ENCODE measurements at places on chromosomes 7 and 10. TPM values are rescaled to one million over a fixed set of nuclear protein-coding genes. Genes with fewer than 3 reads are reported as not detected.

GRCh38 chr7:40077849-40078248 lies 56.6 kb downstream of the MPLKIP start:
- H3K27me3 ChIP-seq: no peaks in the 10 kb centered on the region
- H3K4me1 ChIP-seq: no peaks in the 10 kb centered on the region
- H3K36me3 ChIP-seq: peaks cover 1% of the 10 kb centered on the region
- DNase-seq: no peak
- peak overlapping the region; percentile 43 for H3K27ac ChIP-seq

The NYAP1 gene
- total RNA-seq: 0.38 TPM

DNA sequence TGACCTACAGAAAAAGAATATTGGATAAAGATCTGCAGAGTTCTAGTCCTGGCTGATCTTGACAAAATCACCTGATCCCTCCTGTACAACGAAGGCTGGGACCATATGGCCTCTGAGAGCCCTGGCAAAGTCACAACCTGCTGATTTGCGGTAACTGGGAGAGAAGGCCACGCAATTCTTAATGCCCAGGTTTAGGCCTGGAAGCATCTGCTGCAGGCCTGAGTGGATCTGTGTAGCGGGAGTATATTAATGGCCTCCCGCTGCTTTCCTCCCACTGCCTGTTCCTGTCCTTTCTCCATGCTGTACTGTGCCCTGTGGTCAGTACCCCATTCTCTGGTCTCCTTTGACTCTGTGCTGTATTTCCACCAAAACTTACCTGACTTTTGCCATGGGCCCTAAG lies 24.2 kb downstream of the AKR1B1 start:
- peaks cover 10% of the 10 kb centered on the region for H3K36me3 ChIP-seq
- no peak overlapping the region for H3K27ac ChIP-seq
- no peak overlapping the region for H3K4me3 ChIP-seq
- no peak for DNase-seq

DNA sequence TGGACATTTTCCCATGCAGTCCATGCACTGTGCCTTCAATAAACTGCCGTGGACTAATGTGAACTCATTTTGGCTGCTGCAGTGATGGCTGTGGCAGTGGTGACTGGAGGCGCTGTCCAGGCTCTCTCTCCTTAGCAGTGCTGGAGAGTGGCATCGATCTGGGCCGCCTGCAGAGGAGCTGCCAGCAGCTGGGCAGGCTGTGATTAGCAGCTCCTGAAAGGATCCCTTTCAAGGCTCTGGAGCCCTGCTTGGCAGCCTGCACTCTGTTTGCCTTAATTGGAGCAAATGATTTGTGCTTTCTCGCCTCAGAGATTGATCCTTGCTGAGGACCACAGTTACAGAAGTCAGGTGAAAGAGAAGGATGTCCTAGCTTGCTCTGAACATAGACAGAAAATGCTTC lies 130.1 kb upstream of the VWC2 start:
- no peaks in the 10 kb centered on the region for H3K36me3 ChIP-seq
- H3K27ac ChIP-seq: no peak overlapping the region
- H3K4me1 ChIP-seq: no peaks in the 10 kb centered on the region
- no peak for DNase-seq

GRCh38 chr7:49099587-49100326 lies 175.4 kb downstream of the CDC14C start:
- no peaks in the 10 kb centered on the region for H3K4me1 ChIP-seq
- no peaks in the 10 kb centered on the region for H3K27me3 ChIP-seq
- no peak overlapping the region for H3K27ac ChIP-seq
- no peak for DNase-seq
- H3K4me3 ChIP-seq: no peak overlapping the region
- no peaks in the 10 kb centered on the region for H3K36me3 ChIP-seq

DNA sequence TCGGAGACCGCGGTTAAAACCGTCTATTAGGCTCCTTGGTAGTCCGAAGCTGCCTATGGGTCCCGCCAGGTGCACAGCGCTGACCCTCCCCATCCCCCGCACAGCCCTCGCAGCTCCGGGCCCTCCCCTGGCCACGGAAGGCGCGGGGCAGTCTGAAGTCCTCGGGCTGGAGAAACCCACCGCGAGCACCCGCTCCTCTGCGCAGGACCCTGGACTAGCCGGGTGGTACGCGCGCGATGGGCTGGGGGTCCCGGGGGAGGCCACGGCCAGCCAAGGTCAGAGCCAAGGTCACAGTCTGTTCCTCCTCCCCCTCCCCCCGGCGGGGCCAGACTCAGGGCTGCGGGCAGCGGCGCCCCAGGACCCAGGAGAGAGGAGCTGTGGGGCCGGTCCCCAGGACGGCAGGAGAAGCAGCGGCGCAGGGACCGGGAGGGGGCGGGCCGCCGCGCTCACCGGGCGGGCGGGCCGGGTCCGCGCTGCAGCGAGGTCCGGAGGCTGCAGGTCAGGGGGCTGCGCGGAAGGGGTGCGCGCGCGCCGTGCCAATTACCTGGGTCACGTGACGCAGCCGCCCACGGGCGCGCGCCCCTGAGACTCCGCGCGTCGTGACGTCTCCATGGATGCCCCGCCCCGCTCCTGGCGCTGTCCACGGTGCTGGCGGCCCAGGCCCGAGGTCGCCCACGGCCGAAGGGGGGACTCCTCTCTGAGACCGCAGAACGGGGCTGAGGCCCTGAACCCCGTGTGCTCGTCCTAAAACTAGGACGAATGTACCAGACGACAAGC lies at the start of gene OGDHL:
OGDHL (minus strand) TSS at position 535 of the 777 bp plus-strand sequence. CDS start 3,731 bp downstream, outside the sequence.
- H3K27me3 ChIP-seq: peaks cover 34% of the 10 kb centered on the region
- peak within 1 kb of the TSS; percentile 40 for H3K4me3 ChIP-seq
- no peaks in the 10 kb centered on the region for H3K36me3 ChIP-seq
- no peaks in the 10 kb centered on the region for H3K4me1 ChIP-seq
- no peak within 1 kb of the TSS for H3K27ac ChIP-seq

All from activated CD8-positive, alpha-beta T cell treated with anti-CD3 and anti-CD28 coated beads for 36 hours (primary cell).